ENCODE measurements at places on chromosomes 16 and 17.

- DNase-seq, result no peak
These were observed 86.5 kb downstream of the LYRM1 start for GRCh38 chr16:20987049-20987448.

- no peak for DNase-seq
These were observed 53.3 kb downstream of the CES1 start for GRCh38 chr16:55779402-55780094.

DNA sequence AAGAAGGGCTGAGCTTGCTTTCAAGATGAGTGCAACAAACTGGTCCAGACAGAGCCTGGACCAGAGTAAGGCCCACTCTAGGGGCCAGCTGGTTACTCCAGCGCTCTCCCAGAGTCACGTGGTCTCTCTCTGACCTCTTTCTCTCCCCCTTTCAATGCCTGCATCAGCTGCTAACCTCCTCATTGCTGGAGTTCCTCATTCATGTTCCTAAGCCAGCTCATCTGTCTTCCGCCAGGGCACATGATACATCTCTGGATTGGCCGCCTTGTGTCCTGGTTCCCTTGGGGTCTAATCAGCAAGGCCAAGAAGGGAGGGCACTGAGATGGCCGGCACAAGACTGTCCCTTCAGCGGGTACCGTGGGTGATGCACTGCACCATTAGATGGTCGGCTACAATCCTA, 26.9 kb upstream of the ZFP90 start:
- DNase-seq, result peak; percentile 25

DNA sequence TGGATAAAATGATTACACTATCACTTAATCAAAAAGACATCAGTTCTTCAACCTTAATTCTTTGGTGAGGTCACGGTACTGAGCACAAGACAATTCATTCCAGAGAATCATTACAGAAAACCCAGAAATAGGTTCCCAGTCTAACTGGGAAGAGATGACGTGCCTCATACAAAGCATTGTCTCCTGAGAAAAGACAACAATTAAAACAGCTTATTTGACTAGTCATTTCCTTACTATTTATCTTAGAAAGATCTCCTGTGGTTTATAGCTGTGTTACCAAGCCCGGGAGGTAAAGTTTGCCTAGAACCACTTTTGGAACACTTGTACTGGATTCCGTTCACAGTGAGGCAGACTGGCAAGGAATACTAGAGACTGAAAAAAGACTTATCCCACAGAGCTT, 5.1 kb downstream of the PHF12 start:
- DNase-seq, result no peak

DNA sequence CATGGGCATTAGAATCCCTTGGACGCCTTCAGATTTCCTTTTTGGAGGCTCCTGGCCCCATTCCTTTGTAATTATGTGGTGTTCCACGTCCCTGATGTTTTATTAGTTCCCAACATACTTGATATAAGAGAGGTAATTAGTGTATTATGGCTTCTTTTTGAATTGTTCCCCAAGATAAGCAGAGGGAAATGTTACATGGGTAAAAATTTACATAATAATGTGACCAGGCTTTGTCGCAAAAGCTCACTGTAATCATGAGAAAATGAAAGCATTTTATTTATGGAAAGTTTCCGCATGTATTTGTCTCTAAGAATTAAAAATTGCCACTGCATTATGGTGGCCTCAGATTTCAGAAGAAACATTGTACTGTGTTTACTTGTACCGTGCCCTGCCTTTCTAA, 177.8 kb downstream of the PRKCA start:
- no peak for DNase-seq

DNA sequence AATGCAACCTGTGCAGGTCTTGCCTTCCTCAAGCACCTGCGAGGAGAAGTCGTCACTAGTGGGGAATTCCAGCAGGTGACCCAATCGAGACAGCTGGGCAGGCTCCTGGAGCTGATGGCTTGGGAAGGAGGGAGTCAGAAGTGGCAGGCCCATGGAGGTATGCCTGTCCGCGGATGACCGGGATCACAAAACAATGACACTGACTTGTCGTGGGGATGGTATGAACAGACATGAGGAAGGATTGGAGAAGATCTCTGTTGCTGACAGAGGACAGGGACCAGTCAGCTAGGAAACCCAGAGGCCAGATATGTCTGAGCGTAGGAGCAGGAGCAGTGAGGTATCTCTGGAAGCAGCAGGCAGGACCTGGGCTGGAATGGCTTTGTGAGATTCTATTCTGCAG, 233.3 kb downstream of the SOX9 start:
- DNase-seq, result no peak

- DNase-seq, result no peak
These were observed 10.8 kb upstream of the DRG2 start for GRCh38 chr17:18076936-18077335.

DNA sequence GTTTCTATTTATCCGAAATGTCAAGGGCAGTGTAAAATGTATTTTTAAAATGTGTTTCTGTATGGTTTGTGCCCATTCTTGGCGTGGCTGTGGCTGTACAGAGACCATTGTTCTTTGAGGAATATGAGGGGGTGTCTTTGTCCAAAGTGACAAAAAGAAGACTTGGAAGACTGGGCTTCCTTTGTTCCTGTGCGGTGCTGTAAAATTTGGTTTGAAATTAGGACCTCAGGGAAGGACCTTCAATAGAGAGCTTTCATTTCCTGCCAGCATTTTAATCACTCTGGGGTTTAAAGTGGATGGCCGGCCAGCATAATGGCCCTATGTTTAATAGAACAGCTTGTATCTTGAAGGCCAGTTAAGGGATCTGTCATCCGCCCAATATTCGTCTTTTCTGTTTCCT, 190.1 kb upstream of the TBX2 start:
- no peak for DNase-seq

DNA sequence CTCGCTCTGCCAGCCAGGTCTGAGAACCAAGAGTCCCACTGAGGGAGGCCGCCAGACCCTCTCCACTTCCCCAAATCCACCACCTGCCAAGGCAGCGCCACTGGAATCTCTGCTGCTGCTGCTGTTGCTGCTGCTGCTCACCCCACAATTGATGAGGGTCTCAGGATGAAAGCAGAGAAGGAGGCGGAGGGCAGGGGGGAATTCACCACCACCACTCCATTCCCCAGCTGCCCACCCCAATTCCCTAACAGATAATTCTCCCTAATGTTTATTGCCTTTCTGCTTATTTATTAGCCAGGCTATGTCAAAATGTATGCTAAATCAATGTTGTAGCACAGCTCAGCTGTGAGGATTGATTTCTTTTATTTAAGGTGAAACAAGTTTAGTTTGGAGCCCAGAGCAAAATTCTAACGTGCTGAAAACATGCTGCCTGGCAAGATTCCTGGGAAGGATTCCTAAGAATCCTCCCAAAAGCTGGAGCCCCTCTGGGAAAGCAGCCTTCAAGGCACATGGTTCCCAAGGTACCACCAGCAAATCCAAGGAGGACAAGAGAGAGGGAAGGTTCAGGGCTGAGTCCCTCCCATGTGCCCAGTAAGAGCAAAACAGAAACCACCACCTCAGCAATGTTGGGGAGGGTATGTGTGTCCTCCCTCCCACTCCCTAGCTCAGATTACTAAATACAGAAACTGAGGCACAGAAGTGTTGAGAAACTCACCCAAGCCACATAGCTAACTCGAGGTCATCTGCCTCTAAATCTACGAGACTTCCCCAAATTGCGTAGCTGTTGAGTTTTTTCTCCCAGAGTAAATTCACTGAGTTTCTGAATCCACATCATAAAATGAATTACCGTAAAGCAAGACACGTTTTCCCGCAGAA, 12.2 kb upstream of the CDH5 start:
- no peak for DNase-seq

GRCh38 chr16:50740736-50741135, 1.1 kb upstream of the CYLD start:
- DNase-seq, result no peak

- peak; percentile 72 for DNase-seq
These were observed 3.8 kb downstream of the PMP22 start for GRCh38 chr17:15261258-15261801.

DNA sequence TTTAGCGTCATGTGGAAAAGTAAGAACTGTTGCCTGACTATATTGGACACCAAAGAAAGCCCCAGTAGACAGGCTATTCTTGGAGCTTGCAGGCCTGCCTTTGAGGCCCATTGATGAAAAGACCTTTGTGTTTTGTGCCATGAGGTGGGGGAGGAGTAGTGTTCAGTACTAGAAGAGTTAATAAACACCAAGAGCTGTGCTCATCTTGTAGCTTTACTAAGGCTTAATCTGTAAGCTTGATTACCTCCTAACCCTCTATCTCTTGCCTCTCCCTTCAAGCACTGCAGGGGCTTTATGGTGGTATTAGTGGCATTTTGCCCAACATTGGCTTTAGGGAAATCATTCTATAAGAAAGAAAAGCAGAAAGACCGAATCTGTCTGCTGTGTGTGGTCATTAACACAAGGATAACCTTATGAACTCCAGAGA, 220.2 kb upstream of the TBX2 start:
- no peak for DNase-seq
